CD4-positive, alpha-beta memory T cell (primary cell): ENCODE measurements at places on chromosomes 7 and 10.

DNA sequence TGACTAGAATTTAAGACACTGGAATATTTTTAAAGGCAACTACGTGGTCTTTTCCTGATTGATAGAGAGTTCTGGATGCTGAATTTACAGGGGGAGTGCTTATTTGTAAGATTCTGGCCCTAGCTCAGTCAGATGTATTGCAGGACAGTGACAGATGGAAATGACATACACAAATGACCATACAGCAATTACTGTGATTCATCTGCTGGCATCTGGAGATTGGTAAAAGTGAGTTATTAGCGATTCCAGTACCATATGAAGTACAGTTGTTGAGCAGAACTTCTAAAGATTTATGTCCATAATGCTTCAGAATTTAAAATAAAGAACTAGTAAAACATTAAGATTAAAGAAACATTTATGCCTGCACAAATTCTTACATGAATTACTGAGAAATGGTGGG is 243.2 kb downstream of the CRPPA start:
- no peak for DNase-seq

DNA sequence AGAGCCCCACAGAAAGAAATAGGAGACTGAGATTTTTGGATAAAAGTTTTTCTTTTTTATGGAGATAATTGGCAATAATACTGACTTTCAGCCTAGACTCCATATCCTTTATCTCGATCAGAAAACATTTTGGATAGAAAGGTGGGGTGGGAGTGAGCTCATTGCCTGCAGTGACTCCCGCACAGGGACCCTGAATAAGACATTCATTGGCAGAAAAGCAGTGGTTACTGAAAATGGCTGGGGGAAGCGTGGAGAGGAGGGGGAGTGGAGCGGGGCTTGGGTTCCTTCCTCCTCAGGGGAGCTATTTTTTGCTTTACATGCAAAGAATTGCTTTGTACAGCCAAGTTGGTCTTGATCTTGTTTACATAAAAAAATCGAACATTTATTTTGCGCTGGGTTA is 90.4 kb upstream of the BMPER start:
- no peak for DNase-seq

DNA sequence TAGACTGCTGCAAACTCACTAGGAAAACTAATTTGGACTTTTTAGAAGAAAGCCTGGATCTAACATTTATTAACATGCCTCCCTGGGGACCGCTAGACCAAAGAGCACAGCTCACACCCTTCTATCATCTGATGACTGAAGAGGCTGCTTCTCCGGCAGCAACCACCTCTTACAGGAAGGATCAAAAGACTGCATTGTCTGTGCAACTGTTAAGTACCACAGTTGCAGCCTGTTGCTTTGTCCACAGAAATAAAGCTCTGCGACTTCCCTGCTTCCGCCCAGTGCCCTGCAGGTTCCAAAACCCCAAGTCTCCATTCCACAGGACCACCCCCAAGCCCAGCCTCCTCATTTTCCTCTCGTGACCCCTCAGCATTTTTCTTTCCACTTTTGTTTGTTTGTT is 14.0 kb upstream of the PODXL start:
- DNase-seq, result no peak

DNA sequence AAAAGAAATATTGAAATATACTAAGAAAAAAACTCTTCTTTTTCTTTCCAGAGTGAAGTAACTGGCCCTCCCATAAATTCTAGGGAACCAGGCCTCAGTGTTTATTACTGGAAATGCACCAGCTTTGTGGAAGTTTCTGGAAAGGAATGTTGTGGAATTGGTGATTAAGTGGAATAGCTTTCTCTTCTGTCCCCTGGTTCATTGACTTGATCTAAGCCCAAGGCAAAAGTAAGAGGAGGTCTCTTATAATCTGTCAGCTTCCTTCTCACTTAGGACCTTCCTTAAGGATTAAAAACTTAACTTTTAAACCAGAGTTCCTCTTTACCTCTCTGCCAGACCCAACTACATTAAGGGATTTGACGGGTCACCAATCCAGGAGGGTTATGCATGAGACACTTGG is 266.2 kb downstream of the SLC25A13 start:
- DNase-seq, result no peak

- DNase-seq, result no peak
Observed at GRCh38 chr7:26390016-26390415, 98.4 kb downstream of the SNX10 start.

GRCh38 chr7:139078399-139078798 is 31.1 kb downstream of the ZC3HAV1 start:
- no peak for DNase-seq

DNA sequence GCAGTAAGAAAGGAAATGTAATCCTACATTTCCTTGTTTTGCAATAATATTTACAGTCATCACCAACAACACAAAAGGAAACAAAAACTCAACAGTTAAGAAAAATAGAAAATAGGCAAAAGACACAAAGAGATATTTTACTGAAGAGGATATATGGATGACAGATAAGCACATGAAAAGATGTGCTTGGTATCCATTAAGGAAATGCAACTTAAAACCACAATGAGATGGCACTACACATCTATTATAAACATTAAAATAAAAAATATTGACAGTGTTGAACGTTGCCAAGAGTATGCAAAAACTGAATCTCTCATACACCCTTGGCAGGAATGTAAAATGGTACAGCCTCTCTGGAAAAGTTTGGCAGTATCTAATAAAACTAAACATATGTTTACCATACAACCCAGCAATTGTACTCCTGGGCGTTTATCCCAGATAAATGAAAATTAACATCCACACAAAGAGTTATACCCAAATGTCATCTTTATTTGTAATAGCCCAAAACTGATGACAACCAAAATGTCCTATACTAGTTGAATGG is 5.4 kb downstream of the CEP41 start:
- no peak for DNase-seq

- no peak for DNase-seq
Observed at GRCh38 chr10:88080213-88080612, 216.8 kb downstream of the PTEN start.

DNA sequence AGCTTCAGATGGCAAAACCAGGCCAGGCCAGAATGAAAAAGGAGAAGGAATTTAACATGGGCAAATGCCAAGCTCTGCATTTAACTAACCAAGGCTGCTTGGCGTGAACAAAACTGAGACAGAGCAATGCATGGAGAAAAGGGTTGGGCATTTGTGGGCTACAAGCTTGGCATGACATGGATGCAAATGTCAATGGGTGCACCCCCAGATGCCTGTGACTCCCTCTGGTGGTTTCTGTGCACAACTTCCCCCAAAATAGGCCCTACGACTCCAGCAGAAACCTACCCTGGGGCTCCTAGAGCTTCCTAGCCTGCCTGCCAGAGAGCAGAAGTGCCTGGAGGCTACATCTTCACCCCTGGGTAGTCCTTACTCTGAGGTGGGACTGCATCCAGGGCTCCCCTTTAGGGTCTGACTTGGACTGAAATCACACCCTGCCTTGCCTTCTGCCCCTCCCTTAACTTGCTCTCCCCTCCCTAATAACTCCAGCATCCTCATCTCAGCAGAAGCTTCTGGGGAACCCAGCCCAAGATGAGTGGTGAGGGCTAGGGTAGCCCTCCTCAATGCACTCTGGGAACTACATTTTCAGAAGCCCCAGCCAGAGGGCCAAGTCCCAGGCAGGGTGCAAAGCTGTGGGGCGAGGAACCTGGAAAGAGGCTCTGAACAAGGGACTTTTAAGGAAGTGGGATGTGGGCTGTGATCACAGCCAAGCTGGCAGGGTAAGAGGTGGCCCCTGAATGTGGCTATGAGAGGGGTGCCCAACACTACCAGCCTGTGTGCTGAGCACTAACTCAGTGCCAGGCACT is 11.3 kb downstream of the GPRIN2 start:
- DNase-seq, result peak; percentile 15

GRCh38 chr10:11236234-11236633 is 218.6 kb downstream of the CELF2 start:
- peak; percentile 78 for DNase-seq

DNA sequence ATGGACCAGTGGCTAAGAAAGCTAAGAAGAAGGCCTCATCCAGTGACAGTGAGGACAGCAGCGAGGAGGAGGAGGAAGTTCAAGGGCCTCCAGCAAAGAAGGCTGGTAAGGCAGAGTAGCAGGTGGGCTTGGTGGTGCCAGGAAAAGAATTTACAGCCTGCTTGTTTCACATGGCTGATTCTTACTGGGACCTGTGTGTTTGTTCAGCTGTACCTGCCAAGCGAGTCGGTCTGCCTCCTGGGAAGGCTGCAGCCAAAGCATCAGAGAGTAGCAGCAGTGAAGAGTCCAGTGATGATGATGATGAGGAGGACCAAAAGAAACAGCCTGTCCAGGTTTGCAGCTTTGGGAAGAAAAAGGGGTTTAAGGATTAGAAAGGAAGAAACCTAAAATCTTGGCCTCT is 5.0 kb downstream of the NOLC1 start:
- no peak for DNase-seq

DNA sequence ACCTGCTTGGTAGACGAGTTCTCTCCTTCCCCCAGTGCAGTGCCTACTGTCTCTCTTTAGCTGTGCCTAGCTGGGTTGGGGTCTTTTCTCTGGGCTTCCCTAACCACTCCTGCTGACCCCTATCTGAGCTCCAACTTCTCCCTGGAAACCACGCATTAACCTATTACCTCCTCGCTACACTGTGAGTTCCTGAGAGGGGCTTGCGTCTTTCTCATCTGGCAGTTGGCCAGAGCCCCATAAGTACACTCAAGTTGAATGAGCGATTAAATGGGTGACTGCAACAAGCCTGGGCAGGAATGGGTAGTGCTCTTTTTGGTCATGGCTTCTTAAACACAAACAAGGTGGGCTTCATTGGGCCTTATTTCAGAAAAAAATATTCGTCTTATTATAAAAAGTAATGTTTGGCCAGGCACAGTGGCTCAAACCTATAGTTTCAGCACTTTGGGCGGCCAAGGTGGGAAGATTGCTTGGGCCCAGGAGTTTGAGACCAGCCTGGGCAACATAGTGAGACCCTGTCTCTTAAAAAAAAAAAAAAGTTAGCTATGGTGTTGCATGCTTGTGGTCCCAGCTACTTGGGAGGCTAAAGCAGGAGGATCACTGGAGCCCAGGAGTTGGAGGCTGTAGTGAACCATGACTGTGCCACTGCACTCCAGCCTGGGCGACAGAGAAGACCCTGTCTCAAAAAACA is 41.4 kb downstream of the SYPL1 start:
- no peak for DNase-seq

GRCh38 chr7:75721426-75721825 is 17.3 kb downstream of the HIP1 start:
- DNase-seq, result no peak
